Cardiac septum (tissue), 1 donor: ENCODE measurements at places on chromosomes 6 and 20. TPM values are rescaled to one million over a fixed set of nuclear protein-coding genes. Genes with fewer than 3 reads are reported as not detected.

GRCh38 chr6:2596222-2596621 is 154.5 kb downstream of the MYLK4 start:
- no peak for DNase-seq

DNA sequence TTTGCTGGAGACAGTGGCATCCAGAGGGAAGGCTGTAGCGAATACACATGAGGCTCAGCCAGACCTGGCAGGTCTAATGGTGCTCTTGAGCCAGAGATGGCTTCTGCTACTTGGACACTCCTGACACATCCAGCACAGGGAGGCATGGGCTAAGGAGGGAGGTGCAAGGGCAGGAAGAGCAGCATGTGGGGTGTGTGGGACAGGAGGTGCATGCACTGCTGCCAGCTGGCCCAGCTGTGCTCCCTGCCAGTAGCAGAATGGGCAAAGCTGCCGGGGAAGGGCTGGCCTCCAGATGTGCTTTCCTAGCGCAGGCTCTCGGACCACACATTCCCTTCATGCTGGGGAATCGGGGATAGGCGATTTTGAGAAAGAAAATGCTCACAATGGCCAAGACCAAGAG is 309.2 kb downstream of the CDC5L start:
- no peak for DNase-seq

DNA sequence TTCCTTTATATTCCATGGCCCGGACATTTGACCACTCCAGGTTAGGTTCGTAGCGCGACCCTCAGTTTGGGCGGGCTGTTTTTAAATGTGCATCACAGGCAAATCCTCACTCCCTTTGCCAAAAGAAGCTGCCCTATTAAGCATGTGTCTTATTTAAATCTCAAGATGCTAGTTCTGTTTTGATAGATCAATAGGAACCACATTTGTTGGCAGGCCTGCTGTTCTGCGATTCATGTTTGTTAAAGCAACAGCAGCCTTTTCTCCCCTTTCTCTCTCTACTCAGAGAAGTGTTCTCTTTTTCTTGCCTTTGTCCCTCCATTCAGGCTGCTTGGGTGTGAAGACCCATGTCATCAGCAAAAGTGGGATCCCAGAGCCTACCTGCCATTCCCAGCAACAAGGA is 212.0 kb upstream of the SSTR4 start:
- no peak for DNase-seq

DNA sequence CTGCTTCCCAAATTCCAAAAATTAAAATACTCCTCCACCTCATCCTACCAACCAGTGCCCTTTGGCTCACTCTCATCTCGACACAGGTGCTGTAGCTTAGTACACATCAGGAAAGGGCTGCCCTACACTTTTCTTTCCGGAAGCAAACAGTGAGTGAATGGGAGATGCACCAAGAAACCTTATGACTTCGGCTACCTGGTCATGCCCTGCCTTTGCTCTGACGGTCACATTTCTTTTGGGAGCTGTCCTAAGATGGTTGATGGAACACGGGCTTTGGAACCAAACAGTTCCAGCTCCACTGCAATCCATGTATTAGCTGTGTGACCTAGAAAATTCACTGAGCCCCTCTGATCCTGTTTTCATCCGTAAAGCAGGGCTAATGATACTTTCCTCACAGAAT is 92.7 kb upstream of the ASF1A start:
- DNase-seq, result no peak

- DNase-seq, result no peak
Measured at GRCh38 chr6:108764580-108764950, 83.7 kb upstream of the ARMC2 start.

DNA sequence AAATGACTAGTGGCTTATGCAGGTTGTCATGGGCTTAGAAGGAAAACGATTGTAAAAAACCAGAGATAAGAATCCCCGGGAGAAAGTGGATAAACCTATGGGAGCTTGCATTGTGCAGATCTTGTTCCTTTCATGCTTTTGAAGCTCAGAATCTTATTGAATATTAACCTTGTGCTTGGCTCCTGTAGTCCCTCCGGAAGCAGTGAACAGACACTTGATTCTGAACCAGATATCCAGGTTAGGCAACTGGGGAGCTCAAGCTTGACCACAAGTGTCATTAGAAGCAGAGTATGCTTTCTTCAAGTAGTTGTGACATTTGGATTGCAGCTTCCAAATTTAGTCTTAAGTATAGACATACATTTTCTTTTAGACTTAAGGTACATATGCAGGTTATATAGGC is 212.6 kb upstream of the MOCS1 start:
- no peak for DNase-seq

GRCh38 chr20:19327401-19327800 is 115.0 kb downstream of the SLC24A3 start:
- no peak for DNase-seq

DNA sequence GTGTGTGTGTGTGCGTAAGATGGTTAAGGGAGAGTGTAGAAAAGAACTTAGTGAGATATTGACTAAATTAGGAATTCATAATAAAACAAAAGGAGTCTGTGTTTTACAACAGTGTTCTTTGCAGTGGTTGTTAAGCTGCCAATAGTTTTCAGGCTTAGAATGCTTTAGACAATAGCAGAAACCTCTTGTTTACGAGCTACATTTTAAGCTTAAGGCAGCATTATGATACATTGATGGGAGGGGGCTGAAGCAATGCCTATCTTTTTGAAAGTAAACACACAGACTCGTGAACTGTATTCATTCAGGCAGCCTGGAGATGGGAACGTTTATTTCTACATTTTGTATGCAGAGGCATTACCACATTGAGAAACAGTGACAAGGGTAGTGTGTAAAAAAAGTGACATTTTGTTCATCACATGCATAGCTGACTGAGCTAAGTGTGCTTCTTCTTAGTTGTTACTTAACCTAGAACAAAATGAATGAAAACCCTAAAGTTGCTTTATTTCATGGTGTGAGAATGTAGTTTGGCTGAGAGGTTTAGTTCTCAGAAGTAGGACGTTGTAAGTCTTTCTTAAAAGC is 21.2 kb downstream of the CLVS2 start:
- DNase-seq, result no peak

- no peak for DNase-seq
Measured at GRCh38 chr6:144647971-144648651, 363.0 kb downstream of the UTRN start.

DNA sequence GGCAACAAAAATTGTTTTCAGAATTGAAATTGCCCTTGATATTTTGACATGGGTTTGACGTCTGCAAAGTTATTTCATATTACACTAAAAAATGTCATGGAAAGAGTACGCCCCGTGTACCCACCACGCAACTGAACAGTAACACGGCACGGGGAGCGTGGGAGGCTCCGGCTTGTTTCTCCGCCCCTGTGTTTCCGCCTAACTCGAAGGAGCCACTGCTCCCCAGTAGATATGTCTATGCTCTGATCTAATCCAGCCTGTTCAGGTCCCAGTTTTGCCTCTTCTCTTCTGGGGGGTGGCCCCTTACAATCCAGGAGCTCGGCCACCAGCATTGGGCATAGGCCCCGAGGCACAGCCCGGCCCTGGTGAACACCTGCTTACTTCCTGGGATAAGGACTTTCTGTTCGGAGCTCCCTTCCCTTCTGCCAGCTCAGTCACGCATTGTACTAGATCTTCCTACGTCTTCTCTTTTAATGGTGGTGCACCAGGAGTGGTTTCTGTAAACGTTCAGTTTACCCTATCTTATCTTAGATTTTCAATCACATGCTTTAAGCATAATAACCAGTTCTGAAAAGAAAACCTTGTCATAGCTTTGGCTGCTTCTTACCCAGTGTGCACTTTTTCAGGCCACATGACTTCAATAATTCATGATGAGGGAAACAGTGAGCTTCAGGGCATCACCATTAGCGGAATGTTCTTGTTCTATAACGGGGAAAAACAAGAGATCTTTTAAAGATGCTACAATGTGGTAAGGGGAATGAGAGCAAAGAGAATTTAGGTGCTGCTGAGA is 43.9 kb upstream of the EXOC2 start:
- no peak for DNase-seq

DNA sequence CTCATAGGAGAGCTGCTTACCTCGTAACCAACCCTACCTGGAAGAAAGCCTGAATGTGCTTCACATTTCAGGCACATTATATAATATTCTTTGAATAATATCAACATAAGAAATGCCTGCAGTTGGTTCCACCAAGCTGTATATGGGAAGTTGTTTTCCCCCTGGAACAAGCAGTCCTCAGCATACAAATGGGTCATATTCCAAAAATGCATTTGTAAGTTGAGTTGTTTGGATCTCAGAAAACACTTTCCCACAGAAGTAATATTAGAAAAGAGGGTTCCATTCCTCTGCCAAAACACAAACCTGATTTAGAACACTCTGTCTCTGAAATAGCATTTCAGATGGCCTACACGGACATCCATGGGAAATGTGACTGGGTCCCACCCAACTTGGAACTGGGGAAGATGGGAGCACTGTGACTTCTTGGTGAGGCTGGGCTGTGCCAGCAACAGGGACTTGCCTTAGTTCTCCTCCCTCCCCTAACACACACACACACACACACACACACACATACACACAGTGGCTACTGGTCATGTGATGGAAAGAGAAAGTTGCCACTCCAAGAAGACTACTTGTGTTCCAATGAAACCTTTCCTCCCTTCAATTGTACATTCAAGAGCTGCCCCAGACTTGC is 11.4 kb upstream of the RCAN2 start:
- no peak for DNase-seq

- DNase-seq, result no peak
Measured at GRCh38 chr6:28903686-28904085, 20.1 kb downstream of the TRIM27 start.

DNA sequence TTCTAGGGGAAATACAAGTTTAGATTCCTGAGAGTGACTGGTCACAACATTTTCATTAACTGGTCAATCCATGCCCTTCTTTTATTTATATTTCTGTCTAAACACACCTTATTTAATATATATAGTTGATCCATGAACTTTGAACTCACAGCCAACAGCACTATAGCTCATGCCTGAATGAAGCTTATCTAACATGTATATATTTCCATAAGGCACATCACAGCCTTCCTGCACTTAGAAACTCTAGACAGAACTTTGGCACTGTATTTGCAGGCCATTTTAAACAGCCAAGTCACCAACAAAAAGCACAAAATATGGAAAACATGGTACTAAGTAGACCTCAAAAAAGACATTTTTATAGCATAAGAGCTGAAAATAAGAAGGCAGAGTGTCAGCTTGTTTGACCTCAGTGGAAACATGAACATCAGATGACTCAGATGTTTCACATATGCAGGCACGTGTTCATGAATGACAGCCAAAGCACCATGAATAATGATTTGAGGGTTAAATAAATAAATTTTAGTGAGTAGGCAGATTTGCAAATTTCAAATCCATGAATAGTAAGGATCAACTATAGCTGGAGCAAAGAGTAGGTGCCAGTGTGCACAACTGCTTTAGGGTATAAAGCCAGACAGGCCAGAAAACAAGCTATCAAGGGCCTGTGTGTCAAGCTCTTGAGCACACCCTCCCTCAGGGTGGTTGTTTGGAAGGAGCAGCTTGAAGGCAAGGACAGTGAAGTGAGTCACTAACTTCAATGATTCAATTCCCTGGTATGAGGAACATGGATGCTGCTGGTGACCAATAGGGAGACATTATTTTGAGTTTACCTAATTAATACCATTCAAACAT is 88.9 kb upstream of the NT5E start:
- no peak for DNase-seq

DNA sequence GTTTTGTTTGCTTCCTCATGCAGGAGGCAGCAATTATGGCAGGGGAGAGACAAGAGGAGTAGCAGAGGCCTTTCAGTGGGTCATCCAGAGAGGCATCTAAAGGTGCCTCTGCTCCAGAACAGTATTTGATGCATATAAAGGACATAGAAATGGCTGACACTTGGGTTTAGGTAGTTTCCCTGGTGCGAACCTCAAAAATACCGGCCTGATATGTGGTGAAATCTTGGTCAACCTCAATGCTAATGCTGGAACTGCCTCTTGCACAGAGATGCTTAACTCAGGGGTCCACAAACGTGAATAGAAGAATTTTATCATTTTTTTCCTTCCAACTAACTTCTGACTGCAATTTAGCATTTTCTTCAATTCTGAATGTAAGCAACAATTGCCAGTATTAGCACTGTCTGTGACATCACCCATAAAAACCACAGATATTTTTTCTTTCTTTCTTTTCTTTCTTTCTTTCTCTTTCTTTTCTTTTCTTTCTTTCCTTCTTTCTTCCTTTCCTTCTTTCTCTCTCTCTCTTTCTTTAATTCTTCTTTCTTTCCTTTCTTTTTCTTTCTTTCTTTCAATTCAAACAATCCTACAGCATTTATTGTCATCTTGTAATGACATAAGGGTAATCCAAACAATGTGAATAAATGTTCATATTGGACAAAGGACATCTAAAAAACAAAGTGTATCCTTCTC is 180.0 kb upstream of the UST start:
- DNase-seq, result no peak

- no peak for DNase-seq
Measured at GRCh38 chr6:121504227-121504626, 68.8 kb downstream of the GJA1 start.

- no peak for DNase-seq
Measured at GRCh38 chr20:13412806-13413445, 191.9 kb downstream of the ISM1 start.

GRCh38 chr20:60056407-60057122 is 98.3 kb downstream of the CDH26 start:
- DNase-seq, result no peak

DNA sequence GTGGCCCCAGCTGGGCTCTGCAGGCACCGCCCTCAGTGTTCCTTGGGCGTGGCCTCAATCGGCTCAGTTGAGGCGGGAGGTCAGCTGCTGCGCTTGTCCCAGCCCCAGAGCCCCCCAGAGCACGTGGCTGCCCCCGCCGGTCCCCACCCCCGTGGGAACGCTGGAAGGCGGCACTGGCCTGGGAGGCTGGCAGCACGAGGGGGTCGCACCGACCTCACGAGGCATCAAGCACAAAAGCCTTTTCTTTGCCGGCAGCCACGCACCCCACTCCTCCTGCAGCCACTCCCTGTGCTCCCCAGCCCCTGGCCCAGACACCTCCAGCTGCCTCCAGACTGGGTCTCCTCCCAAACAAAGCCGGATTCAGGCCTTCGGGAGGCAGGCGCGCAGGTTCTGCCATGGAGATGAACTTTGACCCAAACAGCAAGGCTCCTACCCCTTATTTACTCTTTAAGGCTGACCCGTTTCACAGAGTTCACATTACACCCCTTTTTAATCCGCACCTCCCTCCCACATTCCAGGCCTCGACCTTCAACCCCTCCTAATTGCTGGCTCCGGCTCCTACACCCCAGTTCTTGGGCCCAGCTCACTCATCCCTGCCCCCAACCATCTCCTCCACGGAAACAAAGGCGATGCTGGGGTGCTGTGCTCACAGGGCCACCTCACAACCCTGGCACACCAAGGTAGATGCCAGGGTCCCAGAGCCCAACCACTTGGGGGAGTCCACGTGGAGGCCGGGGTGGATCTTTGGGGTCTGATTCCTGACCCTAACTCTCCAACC is 111.7 kb downstream of the NOL4L start:
- DNase-seq, result no peak

- DNase-seq, result no peak
Measured at GRCh38 chr6:110548110-110548847, 71.9 kb upstream of the SLC22A16 start.

DEFB113 gene
- not detected for total RNA-seq

FILIP1 gene
- total RNA-seq, result 183 TPM

SLC16A10 gene
- 5.0 TPM for total RNA-seq

CRNKL1 gene
- total RNA-seq, result 18.5 TPM

ZFP64 gene
- total RNA-seq, result 6.3 TPM

MCM3 gene
- 21.0 TPM for total RNA-seq

DNMT3B gene
- total RNA-seq, result 0.62 TPM

TINAG gene
- 0.70 TPM for total RNA-seq

HMGCLL1 gene
- 1.2 TPM for total RNA-seq
